ENCODE measurements at places on chromosomes 1 and 21.

GRCh38 chr1:31779687-31780086, 15.5 kb upstream of the ADGRB2 start:
- no peak for DNase-seq

GRCh38 chr1:228664399-228664914, 70.8 kb upstream of the RHOU start:
- DNase-seq, result peak; percentile 88

DNA sequence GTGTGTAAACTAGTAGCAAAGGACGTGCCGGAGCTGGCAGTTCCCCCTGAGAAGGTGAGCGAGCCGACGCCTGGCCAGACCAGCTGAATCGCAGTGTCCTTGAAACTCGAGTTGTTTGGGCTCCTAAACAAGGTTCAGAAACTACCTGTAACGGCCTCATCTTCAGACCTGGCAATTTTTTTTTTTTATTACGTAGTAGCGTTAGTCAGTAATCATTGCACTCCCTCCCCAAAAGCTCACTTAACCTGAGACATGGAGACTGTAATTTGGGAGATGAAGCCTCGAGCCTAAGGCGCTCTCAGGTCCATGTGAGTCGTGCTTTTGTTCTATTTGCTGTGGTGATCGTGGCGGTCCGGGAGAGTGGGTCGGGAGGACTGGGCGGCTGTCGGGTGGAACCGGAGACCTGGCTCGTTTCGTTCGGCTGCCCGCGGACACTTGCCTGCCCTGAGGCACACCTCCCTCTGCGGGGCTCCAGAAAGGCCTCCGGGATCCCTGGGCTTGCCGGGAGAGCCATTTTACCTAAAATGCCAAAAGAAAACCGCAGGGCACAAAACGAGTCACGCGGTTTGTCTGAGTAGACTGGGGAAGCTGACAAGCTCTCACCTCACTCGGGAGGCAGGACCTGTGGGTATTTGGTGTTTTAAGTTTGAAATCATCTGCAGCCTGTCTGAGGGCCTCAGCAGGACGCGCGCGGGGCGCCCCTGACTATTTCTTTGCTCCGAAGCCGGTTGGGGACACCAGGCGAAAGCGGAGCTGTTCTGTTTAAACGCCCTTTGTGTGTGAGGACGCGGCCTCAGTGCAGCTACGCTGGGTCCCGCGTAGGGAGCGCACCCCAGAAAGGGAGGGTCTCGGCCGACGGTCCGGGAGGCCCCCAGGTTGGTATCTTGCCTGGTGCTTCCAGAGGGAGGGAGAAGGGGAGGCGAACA, 722 bp downstream of the LHX8 start:
- peak; percentile 43 for DNase-seq

DNA sequence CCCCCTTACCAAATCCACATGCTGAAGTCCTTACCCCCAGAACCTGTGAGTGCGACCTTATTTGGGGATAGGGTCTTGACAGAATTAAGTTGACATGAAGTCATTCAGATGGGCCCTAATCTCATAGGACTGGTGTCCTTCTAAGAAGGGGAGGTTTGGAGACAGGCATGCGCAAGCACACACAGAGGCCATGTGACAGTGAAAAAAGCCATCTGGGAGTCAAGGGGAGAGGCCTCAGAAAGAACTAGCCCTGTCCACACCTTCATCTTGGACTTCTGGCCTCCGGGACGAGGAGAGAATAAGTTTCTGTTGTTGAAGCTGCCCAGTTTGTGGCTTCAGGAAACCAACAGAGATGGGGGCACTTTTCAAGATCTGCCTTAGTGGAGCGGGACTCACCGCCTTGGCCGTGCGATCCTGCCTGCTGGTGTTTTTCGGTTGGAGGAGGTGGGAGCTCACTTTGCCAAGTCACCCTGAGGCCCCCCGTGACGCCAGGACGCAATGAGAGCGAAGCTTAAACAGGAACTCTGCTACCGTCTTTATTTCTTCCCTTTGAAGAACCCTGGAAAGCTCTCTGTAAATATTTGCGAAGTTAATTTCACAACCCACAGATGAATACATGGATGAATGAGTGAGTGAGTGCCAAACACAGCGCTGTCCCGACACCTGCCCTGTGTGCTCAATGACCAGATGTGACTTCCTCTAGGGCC, 42.5 kb upstream of the C1orf174 start:
- no peak for DNase-seq

- no peak for DNase-seq
Measured at GRCh38 chr21:10272216-10272615, 249.2 kb upstream of the TPTE start.

GRCh38 chr1:59696421-59697115, 118.2 kb upstream of the HOOK1 start:
- no peak for DNase-seq

DNA sequence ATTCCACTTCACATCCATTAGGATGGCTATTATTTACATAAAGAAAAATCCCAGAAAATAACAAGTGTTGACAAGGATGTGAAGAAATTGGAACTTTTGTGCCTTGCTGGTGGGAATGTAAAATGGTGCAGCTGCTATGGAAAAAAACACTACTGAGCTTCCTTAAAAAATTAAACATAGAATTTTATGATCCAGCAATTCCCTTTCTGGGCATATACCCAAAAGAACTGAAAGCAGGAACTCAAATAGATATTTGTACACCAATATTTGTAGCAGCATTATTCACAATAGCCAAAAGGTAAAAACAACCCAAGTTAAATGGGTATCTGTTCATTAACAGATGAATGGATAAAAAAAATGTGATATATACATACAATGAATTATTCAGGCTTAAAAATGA, 45.6 kb downstream of the WNT2B start:
- DNase-seq, result no peak

DNA sequence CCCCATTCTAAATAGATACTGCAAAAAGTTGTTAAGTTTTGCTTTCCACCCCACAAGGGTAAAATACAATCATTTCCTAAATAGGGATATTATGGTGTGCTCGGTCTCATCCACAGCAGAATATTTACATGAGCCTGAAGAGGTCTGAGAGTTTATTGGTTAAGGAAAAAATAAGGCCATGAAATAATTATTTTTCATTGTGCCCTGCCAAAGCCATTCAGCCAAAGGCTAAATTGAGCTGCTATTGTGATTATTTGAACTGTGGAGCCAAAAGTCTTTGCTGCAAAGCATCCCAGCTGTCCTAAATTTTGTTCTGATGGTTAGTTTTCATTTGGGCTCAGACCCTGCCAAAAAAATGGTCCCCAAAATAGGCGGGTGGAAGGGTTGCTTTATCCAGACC, 298.7 kb upstream of the ESRRG start:
- no peak for DNase-seq

DNA sequence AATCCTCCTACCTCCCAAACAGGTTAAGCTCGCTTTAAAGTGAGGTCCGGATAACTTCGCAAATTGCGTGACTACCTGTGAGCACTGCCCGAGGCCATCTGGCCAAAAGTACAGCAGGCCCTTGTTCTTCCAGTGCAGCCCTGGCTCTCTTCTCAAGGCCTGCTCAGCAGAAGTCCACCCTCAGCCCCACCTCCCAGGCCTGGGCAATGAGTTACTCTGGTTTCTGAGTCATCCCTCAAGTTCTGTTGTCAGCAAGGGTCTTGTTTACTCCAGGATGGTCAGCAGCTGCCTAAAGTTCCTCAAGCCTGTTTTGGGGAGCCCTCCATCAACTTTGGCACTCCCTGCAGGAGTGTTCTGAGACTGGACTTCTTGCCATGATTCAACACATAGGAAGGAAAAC, 101.7 kb downstream of the BCAR3 start:
- peak; percentile 82 for DNase-seq

GRCh38 chr1:104804147-104804546, 1054.4 kb downstream of the AMY1C start:
- no peak for DNase-seq

- DNase-seq, result no peak
Measured at GRCh38 chr1:8086055-8086454, 59.9 kb upstream of the ERRFI1 start.

DNA sequence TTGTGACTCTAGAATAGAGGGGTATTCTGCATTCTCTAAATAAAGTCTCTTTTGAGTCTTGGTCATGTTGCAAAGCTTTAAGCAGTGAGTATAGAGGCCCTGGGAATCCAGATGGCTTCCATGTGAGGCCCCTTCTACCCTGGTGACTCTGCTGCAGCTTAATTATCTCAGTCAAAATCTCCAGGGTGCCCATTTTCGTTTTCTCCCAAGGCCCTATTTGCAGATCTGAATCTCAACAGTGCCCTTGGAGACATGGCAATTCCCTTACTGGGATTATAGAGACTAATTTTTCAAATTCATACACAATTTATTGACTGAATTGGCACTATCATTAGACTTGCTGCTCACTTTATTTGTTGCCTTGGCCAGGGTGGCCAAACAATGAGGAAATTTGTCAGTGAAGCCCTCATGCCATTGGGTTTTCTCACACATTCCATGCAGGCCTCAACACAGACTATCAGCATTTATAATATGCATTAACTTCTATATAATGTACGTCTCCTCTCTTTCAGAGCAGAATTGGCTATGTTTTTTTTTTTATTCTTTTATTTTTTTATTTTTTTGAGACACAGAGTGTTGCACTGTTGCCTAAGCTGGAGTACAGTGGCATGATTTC, 35.1 kb downstream of the PROX1 start:
- no peak for DNase-seq

DNA sequence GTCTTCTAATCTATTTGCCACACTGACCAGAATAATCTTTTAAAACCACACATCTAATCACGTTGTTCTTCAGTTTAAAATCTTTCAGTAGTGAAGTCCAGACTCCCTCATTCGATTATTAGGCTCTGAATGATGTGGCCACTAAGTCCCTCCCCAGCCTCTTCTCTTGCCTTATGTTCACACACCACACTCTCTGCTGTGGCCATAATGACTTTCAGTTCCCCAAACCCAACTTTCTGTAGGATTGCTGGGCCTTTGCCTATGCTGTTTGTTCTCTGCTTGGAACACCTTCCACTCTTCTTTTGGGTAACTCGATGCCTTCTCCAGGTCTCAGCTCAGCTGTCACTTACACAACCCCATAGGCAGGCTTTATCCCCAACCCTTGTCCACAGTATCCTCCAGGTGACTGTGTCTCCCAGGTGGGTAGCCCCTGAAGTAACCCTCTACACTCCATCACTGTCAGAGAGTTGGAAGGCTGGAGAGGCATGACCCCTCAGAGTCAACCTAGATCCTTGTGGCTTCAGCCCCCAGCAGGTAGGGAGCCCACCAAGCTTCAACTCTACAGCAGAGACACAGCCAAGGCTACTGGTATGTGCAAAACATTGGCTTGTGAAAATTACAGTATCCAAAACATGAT, 8.4 kb upstream of the SLC37A1 start:
- DNase-seq, result no peak

DNA sequence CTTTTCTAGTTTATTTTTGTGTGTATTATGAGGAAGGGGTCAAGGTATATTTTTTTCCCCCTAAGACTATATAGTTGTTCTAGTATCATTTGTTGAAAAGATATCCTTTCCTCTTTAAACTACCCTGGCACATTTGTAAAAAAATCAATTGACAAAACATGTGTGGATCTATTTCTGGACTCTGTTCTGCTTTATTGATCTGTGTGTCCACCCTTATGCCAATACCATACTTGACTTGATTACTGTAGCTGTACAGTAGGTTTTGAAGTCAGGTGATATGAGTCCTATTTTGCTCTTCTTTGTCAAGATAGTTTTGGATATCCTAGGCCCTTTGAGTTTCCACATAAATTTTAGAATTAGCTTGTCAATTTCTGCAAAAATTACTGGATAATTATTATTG, 21.2 kb upstream of the SOX13 start:
- DNase-seq, result no peak

DNA sequence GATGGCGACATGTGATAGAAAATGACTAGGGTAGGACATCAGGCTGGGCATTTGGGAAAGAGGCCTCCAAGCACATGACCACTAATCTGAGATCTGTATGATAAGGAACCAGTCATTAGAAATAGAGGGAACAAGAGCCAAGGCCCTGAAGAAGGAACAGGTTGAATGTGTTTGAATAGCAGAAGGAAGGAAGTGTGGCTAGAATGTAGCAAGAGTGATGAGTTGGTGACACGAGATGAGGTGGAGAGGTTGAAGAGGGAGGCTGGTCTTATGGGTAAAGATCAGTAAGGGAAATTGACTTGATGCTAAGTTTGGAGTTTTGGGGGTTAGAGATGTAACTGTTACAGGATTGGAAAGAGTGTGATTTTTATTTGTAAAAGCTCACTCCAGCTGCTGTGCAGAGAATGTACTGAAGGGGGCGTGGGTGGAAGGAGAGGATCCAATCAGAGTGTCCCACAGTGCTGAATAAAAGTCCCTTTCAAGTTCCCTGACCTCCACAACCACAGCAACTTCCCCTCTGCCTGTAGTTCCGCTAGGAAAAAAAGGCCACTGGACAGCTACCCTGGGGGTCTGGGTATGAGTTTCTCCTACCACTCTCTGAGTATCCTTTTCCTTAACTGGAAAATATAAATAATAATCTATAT, 295.0 kb downstream of the OMA1 start:
- DNase-seq, result no peak

DNA sequence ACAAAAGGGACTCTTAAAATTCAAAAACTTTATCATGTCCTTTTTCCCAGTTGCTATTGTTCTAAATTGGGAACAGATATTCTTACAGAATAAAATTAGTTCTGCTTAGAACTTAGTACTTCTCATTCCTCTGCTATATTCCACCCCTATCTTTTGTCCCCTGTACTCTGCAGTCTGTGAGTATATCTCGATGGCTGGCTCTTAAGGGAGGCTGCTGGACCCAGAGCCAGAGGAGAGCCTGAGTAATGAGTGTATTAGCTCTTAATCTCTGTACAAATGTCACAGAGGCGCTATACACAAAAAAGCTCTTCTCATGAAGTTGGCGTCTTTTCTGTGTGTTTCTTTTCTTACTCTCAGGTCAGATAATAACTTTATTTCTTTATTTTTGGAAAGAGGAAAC, 423.4 kb downstream of the ZP4 start:
- no peak for DNase-seq

DNA sequence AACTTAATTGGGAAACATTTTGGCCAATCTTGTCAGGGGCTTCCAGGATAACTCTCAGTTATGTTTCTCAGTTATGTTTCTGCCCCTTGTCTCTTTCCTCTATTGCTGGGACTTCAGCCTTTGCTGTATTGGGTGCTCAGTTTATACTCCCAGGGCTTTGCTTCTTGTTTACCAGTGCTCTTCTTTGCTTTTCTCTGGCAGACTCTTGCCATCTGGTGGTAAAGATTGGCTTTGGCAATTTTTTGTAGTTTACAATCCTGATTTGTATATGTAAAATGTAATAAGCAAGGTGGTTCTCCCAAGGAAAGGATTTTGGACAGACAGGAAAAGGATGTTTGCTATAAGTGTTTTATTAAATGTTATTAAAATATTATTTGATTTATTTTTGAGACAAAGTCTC, 37.9 kb downstream of the FABP3 start:
- peak; percentile 67 for DNase-seq

GRCh38 chr21:32521736-32522355, 63.5 kb downstream of the TCP10L start:
- no peak for DNase-seq

- DNase-seq, result no peak
Measured at GRCh38 chr1:147162093-147162492, 10.2 kb downstream of the PRKAB2 start.

DNA sequence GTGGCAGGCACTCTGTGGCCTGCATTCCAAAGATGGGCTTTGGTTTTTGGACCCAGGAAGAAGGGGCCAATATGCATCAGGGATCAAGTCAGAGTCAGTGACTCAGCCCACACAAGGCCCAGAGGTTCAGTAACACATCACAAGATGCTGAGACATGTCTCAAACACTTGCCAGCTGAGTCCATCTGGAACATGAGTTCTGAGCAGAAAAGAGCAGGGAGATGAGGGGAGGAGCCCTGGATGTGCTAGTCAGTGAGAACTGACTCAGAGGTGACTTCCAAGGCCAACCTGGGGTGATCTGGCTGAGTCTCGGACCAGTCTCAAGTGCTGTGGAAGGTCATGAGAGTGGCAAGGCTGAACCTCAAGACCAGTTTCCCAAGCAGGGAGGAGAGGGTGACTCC, 150.1 kb downstream of the CDC7 start:
- DNase-seq, result peak; percentile 92

All from adipocyte (in vitro differentiated cells).